Motor neuron (in vitro differentiated cells): ENCODE measurements at places on chromosomes 5 and 9. TPM values are rescaled to one million over a fixed set of nuclear protein-coding genes. Genes with fewer than 3 reads are reported as not detected.

GRCh38 chr5:101783241-101784013 is 512.7 kb downstream of the SLCO4C1 start:
- ATAC-seq = no peak

- no peak for ATAC-seq
Observed at GRCh38 chr5:64453405-64453804, 52.4 kb upstream of the RGS7BP start.

DNA sequence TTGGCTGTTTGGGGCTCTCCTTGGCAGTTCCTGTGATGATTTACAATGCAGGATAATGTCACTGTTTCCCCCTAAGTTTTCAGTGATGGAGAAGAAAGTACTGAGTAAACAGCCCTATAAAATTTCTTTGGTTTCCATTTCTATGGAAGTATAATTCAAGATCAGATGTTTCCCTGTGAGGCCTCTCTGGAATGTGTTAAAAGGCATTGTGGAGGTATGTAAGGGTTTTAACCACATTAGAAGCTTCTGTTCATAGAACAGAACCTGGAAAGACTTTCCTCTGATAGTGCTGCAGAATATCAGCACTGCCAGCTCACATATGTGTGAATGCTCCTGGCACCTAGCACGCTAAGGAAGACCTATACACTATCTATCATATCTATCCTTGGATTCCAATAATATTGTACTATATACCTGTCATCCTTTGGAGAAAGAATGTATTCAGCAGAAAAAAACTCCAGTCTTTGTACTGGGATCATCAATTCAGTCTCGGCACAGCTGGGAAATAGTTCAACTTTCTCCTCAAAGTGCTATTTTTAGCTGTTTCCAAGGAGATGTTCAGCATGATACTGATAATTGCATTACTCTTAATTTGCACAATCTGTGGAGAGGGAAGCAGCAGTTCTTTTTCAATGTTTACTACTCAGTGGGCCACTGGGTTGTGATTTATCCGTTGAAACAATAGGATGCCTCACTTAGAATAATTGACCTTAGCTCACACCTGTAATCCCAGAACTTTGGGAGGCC is 21.9 kb downstream of the TTC1 start:
- ATAC-seq = peak; percentile 48

DNA sequence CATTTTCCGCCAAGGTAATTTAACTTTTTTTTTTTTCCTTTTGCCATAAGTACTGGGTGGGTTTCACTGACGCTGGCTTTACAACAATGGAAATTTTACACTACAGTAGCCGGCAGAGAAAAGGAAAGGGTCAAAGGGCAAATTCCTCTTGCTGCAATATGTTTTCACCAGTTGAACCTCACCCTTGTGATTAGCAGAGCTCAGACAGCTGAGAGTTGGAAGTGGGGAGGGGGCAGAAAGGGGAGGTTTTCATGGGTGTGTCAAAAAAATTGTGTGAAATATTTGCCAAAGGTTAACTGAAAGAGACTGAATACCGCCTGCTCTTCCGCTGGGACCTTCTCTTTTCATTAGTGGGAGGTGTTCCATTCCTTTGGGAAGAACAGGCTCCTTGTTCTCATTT is 296.9 kb downstream of the ADAMTS6 start:
- ATAC-seq = no peak

Gene OGN
- 5.0 and 8.2 TPM in 2 replicates for total RNA-seq

GRCh38 chr5:79878721-79879336 is 112.2 kb downstream of the MTX3 start:
- peak; percentile 71 for ATAC-seq

Gene CD274
- total RNA-seq = 0.45 and 1.9 TPM in 2 replicates

GRCh38 chr5:11898-12297 is 80.1 kb upstream of the PLEKHG4B start:
- no peak for ATAC-seq

DNA sequence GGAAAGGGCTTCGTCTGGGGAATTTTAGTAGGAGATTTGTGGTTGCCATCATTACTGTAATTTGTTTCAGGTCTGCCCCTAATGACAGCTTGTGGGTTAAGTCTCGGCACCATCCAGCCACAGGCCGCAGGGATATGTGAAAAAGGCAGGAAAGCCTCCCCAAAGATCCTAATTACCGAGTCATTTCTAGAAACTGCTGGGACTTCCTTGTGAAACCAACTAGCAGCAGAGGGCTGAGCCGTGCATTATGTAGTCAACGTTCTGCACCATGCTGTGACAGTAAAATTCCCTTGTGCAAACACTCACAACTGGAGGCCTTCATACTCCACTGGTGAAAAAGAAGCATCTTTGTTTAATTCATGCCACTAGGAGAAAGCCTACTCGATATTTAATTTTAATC is 230.3 kb downstream of the MPDZ start:
- ATAC-seq = no peak

Gene OTP
- total RNA-seq = 0.05 and 0.13 TPM in 2 replicates

Gene QSOX2
- total RNA-seq = 10.3 and 11.0 TPM in 2 replicates

DNA sequence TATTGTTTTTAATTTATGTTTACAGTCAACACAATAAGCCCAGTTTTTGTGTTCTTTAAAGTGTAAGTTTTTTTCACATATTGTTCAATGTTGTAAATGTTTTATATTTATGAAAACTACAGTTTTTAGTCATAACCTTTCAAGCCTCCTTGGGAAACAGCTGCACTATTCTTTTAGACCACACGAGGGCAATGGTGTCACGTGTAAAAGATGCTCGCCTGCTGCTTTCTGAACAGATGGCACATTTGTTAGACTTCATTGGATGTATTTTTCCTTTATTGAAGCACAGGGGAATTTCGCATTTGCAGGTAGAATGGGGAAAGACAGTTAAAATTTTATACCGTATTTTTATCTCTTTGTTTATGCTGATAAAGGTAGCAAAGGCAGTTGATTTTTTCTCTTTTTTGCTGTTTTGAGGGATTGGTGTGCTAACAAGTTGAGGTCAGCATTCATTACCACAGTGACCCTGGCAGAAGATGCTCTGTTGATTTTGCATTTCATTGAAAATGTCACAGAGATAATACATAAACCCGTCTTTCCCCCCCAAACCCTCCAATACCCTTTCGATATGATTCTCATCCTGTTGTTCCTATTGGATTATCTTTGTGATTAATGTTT is 59.0 kb downstream of the MAT2B start:
- ATAC-seq = peak; percentile 57

DNA sequence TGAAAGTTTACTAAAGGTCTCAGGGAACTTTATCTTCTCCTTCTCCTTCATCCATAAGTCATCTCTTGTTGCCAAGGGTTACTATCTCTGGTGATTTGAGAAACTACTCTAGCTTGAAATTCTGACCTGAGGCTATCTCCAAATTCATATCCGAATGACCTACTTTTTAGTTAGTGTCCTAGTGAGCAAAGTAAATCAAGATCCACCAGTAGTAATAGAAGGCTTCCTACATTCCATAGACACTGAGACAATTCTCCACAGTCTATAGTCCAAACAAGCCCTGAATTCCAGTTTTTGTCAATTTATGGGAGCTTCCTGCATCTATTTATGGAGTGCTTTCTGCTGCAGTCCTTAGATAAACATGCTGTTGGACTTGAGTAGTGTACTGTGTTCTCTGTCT is 5.0 kb downstream of the IL7R start:
- ATAC-seq = no peak

DNA sequence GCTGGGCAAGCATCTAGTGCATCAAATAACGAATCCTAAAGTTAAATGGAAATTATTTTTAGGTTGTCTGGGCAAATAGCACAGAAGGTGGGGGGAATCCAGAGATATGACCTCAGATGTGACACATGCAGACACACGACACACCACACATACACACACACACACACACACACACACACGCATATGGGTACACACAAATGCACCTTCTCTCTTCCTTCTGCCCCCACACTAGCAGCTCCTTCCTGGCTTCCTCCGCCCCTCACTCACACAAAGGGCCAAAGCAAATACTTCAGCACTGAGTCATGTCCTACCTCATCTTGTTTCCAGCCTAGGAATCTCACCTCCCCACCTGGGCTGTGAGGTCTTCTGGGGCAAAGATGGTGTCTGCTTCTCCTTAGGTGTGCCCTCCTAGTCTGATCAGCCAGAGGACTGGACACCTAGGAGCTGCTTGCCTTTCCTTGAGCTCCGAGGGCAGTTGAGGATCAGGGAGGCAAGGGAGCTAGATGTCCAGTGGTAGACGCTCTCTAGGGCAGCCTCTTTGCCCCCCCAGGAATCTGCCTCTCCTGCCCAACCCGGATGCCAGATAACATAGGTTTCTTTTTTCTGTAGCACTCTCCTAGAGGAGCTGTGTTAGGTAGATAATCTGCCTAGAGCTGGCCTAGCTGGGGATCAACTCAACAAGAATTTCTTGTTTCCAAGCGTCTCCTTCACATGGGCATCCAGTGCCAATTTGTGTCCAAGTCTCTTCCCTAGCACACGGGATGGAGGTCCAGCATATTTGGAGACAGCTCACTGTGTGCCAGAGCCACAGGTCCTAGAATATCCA is 14.3 kb upstream of the JADE2 start:
- peak; percentile 36 for ATAC-seq

Gene FREM1
- 55.6 and 57.0 TPM in 2 replicates for total RNA-seq

DNA sequence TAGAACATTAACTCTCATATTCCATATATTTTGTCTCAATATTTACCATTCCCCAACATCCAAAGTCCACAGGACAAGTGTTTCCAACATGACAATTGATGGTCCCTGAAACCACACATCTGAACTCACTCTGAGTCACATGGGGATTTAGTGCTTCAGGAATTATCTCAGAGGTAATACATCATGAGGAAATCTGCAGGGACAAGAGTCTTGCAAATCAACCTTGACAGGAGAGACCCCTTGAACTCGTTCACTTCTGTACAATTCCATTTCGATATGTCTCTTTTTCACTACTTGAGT is 119.7 kb upstream of the ABCA1 start:
- no peak for ATAC-seq

DNA sequence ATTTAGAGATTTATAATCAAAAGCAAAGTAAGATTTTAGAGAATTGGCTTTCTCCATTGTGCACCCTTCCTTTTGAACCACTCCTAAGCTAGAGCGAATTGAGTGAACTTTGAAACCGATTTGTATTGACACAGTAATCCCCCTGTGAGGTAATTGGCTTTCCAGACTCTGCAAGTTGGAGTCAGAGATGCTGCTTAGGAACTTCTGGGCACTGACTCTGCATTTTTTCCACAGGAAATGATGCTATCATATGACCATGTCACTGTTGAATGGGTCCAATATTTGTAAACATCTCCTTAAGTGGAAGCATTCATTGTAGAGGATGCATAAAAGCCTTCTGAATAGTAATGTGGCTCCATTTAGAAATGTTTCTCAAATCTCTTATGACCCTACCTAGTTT is 394.4 kb upstream of the ZNF608 start:
- ATAC-seq = no peak

DNA sequence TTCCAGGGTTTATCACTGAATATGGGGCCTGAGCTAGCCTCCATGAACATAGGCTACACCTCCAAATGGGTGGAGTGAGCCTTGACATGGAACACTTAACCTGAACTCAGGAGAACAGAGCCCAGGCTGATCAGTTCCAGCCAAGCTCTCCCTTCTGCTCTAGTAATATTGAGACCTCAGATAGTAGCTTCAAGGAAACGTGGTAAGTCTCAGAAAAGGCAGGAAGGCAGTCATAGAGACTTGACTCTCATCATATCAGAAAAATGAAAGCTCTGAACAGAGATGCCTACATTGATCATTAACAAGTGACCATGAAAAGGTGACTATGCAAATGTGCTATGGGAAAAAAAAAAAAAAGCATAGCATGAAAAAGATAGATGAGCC is 40.5 kb upstream of the MYO10 start:
- ATAC-seq = no peak

- ATAC-seq = no peak
Observed at GRCh38 chr5:50658246-50658645, 8.2 kb upstream of the PARP8 start.

DNA sequence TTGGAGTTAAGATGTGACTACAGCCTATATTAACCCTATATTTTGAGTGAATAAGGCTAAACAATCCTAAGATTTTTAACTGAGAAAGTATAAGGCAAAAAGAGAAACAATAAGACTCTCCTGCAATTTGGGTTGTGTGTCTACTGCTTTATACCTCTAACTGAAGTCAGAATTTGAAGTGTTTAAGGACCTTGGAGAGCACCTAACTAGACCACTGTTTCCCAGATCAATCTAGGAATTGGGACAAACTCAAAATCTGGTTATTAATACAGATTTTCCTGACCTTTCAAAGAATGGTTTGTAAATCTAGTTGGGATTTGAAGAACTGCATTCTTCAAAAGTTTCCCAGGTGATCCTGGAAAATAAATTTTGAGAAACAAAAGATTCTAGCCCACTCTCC is 42.1 kb downstream of the GABRA1 start:
- ATAC-seq = no peak

DNA sequence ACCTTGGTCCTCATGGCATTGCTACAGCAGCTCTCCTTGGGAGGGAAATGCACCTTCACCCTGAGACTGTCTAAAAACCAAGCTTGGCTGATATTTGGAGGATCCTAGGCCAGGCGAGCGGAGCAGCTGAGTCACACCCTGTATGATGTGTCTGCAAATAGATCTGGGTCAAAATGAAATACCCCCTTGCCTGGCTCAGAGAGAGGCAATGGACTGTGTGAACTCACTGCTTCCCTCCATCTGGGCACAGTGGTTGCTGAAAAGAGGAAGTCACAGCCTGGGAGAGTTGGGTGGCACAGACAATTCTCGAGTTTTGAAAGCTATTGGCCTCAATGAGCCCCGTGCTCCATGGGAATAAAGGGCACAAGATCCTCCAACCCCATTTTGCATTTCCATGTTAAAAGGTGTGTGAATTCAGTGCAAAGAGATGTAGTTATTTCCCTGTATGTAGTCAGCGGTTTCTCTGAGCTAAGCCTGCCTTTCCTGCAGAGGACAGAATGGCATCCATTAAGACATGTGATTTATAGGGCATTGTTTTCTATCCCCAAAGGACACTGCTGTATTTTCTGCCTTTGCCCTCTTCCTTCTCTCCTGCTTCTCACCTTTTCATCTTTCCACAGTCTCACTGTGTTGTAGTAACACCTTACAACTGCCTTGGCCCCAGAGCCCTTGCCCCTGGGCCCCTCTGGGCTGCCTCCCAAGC is 177.2 kb downstream of the GADD45G start:
- ATAC-seq = peak; percentile 72

- no peak for ATAC-seq
Observed at GRCh38 chr9:107249131-107249533, 33.9 kb upstream of the RAD23B start.

Gene TUSC1
- 10.1 and 10.3 TPM in 2 replicates for total RNA-seq

GRCh38 chr5:168890816-168891812 is 311.9 kb upstream of the PANK3 start:
- no peak for ATAC-seq

Gene TMEM161B
- total RNA-seq = 24.2 and 26.0 TPM in 2 replicates

- no peak for ATAC-seq
Observed at GRCh38 chr9:116112236-116112635, 41.4 kb upstream of the PAPPA start.

- ATAC-seq = no peak
Observed at GRCh38 chr5:109743041-109743531, 53.4 kb downstream of the MAN2A1 start.

DNA sequence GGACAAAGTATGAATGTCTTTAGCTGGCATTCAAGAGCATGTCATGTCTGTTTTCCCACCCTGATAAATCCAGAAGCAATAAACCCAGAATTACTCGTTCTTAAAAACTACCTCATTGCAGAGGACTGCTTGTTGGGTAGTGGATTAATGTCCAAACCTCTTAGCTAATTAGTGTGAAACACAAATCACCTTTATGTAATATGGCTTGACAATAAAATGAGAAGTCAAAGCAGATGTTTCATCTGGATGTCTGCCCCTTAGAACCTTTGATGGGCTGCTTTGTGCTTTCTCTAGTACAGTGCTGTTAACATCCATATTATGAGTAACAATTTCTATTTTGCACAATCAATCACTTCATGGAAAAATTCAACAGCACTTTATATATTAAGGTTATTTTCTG is 149.1 kb upstream of the TUT7 start:
- ATAC-seq = no peak
